Right ventricle myocardium inferior (tissue), 1 donor: ENCODE measurements at places on chromosomes 3 and 15. TPM values are rescaled to one million over a fixed set of nuclear protein-coding genes. Genes with fewer than 3 reads are reported as not detected.

The MOBP gene
- not detected for total RNA-seq

DNA sequence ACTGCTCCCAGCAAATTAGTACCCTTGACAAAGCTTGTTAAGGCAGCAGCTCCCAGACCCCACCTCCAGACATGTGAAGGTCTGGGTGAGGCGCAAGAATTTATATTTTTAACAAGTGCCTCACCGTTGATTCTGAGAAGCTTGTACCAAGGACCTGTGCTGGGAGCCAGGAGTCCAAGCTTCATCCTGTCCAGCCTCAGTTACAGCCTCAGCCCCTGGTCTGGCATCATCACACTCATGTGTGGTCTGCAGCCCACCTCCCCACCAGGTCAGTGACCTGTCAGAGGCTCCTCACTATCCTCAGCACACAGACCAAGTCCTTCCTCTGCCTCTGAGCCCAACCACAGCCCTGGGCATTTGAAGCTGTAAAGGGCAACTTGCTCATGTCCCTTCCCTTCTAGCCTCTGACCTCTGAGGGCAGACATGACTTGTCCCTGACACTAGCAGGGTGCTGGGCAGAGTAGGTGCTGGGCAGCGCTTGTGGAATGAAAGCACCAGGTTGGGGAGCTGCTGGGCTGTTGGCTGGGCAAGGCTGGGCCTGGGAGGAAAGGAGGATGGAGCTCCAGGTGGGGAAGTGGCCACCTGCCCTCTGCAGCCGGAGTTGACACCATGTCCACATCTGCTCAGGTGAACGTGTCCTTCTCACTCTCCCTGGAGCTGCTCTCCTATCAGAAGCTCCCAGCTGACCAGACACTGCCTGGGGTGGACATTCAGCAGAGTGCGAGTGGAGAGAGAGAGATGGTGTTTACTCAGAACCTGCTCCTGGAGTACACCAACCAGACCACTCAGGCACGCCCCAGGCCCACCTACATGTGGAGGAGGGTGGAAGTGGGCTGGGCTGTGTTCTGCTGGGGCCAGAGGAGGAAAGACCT is 16.9 kb downstream of the ACAA1 start:
- peak; percentile 25 for DNase-seq

The ZNF660 gene
- total RNA-seq = 0.49 TPM

The FBXL22 gene
- 33.2 TPM for total RNA-seq

GRCh38 chr3:132255041-132255745 is 62.0 kb upstream of the ACP3 start:
- DNase-seq = no peak

- DNase-seq = no peak
These were observed 59.1 kb upstream of the PSMD6 start for GRCh38 chr3:64082411-64082810.

DNA sequence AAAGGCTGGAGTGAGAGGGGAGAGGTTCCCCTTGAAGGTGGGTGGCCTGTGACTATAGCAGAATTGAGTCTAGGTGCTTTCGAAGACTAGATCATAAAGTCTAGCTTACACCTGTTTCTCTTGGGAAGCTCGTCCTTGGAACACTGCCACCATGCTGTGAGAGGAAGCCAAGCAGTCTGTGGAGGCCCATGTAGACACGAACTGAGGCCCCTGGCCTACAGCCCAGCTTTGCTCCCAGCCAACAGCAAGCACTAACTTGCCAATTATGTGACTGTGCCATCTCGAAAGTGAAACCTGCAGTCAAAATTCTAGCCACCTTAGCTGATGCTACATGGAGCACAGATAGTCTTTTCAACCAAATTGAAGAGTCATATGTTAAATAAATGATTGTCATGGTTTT is 190.5 kb upstream of the NECTIN3 start:
- DNase-seq = no peak

GRCh38 chr3:191235331-191236314 is 36.6 kb downstream of the OSTN start:
- DNase-seq = no peak

DNA sequence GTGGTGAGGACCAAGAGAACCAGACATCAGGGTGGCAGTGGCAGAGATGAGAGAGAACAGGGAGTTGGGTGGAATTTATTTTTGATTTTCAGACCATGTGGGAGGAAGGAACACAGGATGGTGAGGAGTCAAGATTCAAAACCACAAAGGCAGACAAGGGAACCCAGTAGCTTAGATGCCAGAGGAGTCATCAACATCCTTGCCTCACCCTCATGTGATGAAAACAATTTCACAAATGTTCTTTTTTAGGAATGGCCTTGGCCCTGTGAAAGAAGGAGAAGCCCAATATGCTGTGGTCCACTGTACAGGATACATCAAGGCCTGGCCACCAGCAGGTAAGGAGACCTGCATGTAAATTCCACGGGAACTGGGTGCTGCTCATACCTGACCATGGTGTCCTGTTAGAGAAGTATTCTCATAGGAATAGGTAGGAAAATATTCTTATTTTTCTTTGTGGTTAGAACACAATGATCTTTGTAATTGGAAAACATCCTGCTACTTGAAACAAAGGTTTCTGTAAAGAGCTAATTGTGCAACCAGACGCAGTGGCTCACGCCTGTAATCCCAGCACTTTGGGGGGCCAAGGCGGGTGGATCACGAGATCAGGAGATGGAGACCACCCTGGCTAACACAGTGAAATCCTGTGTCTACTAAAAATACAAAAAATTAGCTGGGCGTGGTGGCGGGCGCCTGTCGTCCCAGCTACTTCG is 110.0 kb downstream of the ARNT2 start:
- DNase-seq = no peak

The DIS3L gene
- total RNA-seq = 40.3 TPM

DNA sequence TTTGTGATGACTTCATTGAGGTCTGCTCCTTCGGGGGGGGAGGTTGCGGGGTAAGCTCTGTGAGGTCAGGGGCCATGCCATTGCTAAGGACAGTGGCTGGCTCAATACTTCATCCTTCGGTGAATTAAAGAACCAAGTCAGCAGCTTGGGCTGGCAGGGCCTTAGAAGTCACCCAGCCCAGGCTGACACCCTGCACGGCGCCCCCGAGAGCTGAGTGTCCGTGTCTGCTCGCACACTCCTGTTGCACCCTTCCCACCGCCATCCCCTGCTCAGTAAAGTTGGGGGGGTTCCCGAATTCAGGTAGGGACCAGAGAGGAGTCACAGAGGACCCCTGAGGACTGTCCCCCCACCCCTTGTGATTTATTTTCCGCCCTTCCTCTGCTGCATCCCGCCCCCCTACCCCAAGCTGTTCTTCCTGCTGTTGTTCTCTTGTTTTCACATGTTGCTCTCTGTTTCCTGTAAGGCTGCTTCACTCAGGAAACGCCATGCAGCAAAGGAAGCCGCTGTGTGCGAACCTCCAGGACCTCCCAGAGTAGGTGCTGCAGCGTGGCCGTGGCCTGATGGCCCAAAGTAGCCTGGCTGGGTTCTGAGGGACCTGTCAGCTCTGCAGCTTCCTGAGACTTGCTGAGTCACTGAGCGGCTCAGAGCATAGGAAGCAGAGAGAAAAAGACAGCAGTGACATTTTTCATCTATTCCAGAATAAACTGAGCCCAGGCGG is 14.4 kb downstream of the EFCC1 start:
- DNase-seq = no peak
